Activated CD4-positive, alpha-beta T cell treated with anti-CD3 and anti-CD28 coated beads, Interleukin-10, Interleukin-2, amounts not matched to agents 100 ng/mL and 50 ng/mL, durations not matched to agents 16 hours and 8 hours (primary cell): ENCODE measurements at places on chromosomes 7 and 10.
A peak's percentile ranks its signal among the peaks of the same experiment; 100 is the strongest.

- peak; percentile 56 for DNase-seq
Measured at GRCh38 chr10:79247373-79248137, 99.7 kb upstream of the PPIF start.

DNA sequence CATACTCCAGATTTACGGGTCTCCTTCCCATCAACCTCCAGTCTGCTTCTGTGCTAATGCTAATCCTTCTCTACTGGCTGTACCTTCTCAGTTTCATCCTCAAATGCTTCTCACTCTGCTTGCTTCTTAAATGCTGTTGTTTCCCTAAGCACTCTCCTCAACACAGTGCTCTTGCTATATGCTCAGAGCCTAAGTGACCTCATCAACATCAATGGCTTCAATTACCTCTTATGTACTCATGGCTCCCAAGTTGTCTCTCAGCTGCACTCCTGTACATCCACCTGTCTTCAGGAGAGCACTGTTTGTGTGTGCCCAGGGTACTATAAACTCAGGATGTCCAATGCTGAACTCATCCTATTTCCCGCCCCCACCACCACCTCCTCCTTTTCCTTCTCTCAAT is 22.5 kb downstream of the ELAPOR2 start:
- DNase-seq, result no peak

DNA sequence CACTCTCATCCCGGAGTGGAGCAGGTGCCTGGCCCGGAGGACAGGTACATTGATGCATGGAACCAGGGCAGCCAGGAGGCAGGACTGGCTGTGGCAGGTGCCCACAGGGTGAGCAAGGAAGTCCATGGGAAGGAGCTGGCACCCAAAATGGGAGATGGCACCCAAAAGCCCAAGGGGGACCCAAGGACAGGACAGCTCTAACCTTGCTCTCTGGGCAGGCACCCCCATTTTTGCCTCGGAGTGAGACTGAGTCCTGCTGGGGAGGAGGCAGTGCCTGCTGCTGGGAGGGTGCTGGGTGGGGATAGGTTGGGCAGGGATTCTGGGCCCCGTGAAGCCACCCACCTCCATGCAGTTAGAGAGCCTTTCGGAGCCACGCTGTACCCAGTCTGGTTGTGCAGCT is 234.5 kb downstream of the TCERG1L start:
- no peak for DNase-seq

DNA sequence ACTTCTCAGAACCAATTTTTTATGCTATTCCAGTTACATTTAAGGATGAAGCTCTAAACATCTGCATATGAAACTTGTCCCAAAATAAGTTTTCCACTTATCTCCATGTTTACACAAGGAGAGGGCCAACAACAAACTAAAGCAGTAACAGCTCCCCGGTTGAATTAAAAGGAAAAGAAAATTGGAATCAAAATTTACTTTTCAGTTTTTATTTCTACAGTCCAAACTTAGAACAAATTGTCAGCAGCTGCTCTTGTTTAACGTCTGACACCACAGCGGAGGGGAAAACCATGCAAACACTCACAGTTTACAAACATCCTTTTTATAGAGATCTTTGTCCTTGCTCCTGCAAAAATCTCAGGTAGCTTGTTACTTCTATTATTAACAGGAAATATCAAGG is 101.3 kb downstream of the COL28A1 start:
- no peak for DNase-seq
